ENCODE measurements at places on chromosomes 2 and 18. TPM values are rescaled to one million over a fixed set of nuclear protein-coding genes. Genes with fewer than 3 reads are reported as not detected.

- DNase-seq = no peak
Measured at GRCh38 chr2:185144159-185144919, 546.0 kb downstream of the ZNF804A start.

Gene DNAJC5G
- not detected for total RNA-seq

GRCh38 chr2:101901241-101901640 is 90.5 kb upstream of the IL1R2 start:
- DNase-seq = no peak

GRCh38 chr2:181152701-181153100 is 172.3 kb downstream of the UBE2E3 start:
- DNase-seq = no peak

Gene ANKRD30B
- not detected for total RNA-seq

GRCh38 chr2:141260911-141261310 is 869.9 kb downstream of the LRP1B start:
- no peak for DNase-seq

Gene RBKS
- total RNA-seq = 1.7 TPM

DNA sequence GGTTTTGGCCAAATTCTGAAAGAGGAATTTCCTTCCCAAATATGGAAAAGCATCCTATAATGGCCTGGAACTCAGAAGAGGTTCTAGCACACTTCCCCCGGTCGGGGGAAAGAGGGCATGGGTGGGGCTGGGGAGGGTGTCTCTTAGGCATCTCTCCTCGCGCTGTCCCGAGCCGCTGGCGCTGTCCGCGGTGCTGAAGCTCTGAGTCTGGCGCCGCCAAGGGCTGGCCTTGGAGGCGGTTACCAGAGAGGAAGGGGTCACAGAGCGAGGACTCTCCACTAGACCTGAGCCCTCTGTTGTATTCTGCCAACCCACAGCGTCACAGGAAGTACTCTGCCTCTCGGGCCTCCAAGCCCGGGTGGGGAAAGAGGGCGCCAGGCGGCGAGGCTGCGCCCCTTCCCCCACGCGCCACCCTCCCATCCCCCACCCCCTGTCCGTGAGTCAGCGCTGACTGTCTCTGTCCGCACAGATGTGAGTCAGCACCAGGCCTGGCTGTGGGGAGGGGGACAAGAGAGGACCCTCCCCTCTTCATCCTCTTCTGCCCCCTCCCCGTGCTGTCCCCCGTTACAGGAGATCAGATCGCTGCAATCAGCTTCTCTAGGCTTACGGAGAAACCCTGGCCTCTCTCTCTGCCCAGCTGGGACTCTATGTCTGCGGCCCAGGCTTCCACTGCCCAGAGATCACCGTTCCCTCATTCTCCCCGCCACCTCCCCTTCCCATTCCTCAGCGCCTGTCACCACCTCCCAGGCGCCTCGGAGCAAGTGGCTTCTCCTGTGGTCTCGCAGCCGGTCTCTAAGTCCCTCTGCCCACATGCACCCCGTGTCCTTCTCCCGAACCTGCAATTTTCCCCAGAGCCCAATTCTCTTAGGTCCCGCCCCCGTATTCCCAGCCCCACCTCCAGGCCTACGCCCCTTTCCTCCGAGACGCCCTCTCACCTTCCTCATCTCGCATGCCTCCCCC is 779 bp downstream of the PTPRN start:
- no peak for DNase-seq

- no peak for DNase-seq
Measured at GRCh38 chr2:217943446-217944321, 59.1 kb downstream of the TNS1 start.

Gene HDHD2
- total RNA-seq = 16.6 TPM

GRCh38 chr2:1997409-1997808 is 253.1 kb upstream of the PXDN start:
- no peak for DNase-seq

DNA sequence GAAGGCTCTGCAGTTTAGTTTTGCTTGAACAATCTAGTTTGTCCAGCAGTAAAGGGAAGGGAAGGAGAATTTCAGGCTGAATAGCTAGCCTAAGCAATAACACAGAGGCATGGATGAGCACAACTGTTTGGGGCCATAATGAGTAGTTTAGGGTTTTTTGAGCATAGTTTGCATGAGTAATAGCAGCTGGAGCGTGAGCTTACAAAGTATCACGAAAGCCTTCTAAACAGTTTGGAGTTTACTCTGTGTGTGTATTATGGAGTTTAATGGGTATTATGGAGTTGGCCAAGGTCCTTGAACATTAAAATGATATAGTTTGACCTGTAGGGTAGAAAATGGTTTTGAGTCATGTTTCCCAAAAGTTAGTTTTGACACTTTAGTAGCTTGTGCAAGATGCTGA is 782.3 kb downstream of the ERBB4 start:
- no peak for DNase-seq

DNA sequence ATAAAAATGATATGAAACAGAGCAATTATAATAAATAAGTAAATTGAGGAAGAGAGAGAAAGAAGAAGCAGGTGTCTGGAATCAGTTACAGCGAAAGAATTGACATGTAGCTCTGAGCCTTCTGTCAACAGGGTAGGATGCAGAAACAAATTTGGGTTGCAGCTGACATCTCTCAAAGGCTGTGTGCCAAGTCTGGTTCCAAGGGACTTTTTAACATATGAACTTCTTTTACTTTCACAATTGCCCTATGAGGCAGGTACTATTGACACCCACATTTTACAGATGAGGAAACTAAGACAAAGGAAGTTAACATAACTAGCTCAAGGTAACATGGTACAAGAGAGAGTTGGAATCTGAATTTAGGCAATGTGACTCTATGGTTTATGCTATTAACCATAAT is 260.0 kb downstream of the ASXL3 start:
- DNase-seq = no peak

GRCh38 chr2:42135381-42136312 is 33.5 kb upstream of the EML4 start:
- DNase-seq = no peak

- DNase-seq = no peak
Measured at GRCh38 chr2:160251569-160251968, 51.5 kb upstream of the ITGB6 start.

- no peak for DNase-seq
Measured at GRCh38 chr18:45642802-45643201, 27.5 kb downstream of the SLC14A2 start.

DNA sequence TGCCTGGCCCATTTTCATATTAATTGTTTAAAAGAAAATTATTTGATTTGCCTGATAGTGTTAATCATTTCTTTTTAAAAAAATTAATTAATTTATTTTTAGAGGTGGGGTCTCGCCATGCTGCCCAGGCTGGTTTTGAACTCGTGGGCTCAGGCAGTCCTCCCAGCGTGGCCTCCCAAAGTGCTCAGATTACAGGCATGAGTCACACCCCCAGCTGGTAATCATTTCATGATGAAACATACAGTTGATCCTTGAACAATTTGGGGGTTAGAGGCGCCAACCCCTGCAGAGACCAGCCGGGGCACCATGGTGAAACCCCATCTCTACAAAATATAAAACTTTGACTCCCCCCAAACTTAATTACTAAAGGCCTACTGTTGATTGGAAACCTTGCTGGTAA is 7.9 kb downstream of the GPN1 start:
- DNase-seq = no peak

Gene SERPINB11
- not detected for total RNA-seq

GRCh38 chr2:116810645-116811044 is 1003.8 kb upstream of the DDX18 start:
- no peak for DNase-seq

DNA sequence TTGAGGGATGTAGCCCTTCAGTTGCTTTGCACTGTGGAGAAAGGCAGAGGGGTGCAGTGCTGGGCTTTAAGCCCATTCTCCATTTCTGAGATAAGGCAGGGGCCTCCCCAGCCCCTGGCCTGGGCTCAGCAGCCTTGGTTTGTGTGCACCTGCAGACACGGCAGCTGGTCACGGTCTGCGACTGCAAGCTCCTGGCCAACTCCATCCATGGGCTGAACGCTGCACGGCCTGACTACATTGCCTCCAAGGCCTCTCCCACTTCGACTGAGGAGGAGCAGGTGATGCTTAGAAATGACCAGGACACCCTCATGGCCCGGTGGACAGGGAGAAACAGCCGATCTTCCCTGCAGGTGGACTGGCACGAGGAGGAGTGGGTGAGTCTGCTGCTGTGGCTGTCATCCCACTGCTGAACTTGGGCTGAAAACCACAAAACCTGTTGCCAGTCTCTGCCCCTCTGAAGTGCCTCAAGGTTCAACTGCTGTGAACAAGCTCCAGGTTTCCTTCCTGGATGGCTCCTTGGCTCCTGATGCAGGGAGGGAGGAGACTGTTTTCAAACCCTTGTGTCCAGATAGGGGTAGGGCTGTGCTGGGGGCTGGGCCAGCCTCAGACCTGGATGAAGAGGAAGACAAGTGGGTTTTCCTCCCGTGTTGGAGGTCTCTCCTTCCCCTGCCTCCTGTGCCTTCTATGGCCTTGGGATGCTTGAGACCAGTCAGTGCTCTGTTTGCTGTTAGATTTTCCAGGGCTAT is 54.0 kb downstream of the COA5 start:
- no peak for DNase-seq

Gene PKDCC
- 290 TPM for total RNA-seq

GRCh38 chr18:60649107-60649506 is 276.5 kb upstream of the MC4R start:
- DNase-seq = no peak

DNA sequence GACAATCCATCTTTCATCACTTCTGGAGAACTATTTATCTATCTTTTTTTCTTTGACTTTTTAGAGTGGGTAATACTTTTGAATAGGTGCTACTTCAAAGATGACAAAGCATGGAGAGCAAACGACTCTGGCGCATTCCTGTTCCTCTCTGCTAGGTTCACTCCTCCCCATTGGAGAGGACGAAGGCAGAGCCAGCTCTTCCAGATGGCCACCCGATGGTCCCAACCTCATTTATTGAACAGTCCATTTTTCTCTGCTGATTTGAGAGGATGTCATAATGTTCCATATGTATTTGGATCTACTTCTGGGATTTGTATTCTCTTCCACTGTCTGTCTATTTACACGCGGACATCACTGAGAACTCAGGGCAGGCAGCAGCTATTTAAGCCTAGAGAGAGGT is 284.3 kb upstream of the CXCR4 start:
- no peak for DNase-seq

GRCh38 chr2:229733611-229734245 is 19.4 kb upstream of the DNER start:
- DNase-seq = no peak

DNA sequence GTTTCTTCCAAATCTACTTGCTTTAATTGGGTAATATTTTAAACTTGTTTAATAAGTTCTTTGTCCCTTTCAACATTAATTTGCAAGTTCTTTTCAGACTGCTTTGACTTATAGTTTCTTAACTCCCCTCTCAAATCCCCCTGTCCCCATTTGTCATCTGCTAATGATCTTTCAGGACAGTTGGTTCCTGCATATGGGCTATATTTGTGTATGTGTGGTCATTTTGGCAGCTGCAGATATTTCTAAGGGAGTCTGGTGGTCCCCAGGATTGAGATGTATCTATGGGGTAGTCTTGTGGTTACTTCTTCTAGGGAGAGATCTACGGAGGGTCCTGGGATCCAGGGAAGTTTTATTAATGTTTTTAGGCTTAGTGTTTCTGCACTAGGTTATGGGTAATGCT is 120.6 kb upstream of the SP3 start:
- DNase-seq = no peak

Gene RMDN2
- total RNA-seq = 22.8 TPM

GRCh38 chr2:46837112-46837454 is 78.5 kb downstream of the MCFD2 start:
- no peak for DNase-seq
